NCI-H1105 treated with DMSO at 0.1 percent for 48 hours (cell line): ENCODE measurements at places on chromosomes 4 and X.

- DNase-seq: no peak
Observed at GRCh38 chr4:110310795-110311194, 112.4 kb upstream of the ELOVL6 start.

DNA sequence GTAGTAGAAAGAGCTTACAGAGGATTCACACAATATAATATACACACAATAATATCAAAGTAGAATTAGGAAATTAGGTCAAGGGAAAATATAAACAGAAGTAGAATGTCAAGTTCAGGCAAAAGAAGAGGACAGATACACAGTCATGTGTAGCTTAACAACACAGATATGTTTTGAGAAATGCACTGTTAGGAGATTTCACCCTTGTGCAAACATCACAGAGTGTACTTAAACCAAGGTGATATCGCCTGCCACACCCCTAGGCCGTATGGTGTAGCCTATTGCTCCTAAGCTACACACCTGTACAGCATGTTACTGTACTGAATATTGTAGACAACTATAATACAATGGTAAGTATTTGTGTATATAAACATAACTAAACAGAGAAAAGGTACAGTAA is 110.0 kb upstream of the EDNRA start:
- no peak for DNase-seq

- DNase-seq: peak; percentile 68
Observed at GRCh38 chrX:118847676-118848075, 24.1 kb downstream of the ZCCHC12 start.

DNA sequence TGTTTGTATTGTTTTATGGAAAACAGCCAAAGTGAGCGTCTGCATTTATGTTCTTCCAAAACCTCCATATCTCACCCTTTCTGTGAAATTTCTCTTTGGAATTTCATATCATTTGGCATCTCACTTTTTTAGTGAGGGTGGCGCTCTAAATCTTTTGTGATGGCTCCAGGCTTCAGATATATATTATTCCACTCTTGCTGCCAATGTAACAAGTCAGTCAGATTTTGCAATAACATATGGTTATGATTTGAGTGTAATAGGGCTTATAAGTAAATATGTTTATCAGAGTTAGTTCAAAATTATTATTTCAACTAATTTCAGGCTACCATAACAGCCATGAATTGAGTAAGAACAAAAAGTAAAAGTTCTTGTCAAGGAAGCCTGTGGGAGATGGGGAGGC is 314.7 kb downstream of the PDGFC start:
- no peak for DNase-seq

DNA sequence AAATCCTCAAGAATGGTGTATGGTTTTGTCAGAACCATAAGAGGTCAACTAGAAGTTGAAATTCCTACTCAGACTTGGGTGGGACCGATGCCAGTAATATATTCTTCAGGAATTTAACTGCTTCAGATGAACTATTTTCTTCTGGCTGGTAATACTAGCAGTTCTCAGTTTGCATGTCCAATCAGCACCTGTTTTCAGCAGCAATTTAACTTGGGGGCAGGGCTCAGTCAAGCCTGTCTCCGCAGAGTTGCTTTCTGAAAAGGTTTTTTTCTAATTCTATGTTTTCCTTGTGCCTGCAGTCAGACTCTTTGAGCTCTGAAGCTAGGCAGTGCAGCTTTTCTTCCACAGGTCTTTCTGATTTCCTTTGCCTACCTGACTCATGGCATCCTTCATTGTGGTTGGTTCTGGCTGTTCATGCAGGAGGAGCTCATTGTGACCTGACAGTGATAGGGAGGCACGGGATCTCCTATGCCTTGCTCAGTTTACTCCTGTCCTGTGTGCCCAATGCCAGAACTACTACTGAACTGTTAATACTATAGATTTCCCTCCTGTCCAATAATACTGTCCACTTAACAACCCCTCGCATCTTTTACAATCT is 17.3 kb upstream of the FMR1 start:
- DNase-seq: no peak

DNA sequence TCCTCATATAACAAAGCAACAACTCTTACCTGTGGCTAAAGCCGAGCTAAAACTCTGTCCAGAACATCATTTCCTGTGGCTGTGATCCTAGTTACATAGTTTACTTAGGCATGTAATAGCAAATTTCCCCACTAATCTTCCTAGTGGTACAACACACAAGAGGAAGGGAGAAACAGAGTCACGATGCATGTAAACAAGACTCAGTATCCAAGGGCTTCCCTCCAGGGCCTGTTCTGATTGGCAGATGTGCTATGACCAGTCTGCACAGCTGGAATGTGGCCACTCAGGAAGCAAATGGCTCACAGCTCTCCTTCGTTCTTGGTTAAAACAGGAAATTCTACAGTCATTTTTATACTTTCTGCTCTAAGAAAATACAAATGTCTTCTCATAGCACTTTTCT is 49.2 kb upstream of the PRSS48 start:
- DNase-seq: no peak

DNA sequence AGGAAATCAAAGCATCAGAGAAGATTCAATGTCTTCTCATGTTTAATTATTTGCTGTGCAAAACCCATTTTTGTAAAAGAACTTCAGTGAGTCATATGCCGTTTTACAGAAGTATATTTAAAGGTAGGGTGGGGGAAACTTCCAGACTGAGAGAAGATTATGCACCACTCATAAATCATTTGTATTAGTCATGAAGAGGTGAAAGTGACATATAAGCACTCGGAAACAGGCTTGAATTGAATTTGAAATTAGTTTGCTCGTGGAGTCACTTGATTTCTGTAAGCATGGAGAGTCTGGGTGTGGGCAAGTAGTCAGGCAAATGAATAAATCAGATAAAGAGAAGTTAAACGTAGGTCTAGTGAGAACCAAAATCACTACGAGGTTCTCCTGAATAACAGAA is 335.1 kb downstream of the ANK2 start:
- no peak for DNase-seq

DNA sequence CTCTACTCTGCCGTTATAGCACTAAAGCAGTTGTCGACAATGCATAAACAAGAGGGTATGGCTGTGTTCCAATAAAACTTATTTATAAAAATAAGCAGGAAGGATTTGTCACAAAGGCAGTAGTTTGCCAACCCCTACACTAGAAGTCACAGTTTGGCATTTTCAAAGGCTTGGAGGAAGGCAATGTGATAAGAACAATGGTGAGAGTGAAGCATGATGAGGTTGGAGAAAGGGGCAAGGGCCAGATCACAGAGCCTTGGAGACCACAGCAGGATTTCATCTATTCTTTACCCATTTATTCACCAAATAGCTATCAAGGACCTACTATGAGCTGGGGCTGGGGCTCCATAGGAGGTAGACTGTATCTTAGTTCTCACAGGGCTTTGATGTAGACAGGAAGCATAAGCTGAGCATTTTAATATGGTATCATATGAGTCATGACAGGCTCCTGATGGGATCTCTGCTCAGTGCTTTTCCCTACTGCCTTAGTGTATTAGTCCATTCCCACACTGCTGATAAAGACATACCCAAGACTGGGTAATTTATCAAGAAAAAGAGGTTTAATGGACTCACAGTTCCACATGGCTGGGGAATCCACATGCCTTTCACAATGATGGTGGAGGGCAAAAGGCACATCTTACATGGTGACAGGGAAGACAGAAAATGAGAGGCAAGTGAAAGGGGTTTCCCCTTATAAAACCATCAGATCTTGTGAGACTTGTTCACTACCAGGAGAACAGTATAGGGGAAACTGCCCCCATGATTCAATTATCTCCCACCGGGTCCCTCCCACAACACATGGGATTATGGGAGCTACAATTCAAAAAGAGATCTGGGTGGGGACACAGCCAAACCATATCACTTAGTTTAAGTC is 58.9 kb downstream of the PPM1K start:
- DNase-seq: no peak

DNA sequence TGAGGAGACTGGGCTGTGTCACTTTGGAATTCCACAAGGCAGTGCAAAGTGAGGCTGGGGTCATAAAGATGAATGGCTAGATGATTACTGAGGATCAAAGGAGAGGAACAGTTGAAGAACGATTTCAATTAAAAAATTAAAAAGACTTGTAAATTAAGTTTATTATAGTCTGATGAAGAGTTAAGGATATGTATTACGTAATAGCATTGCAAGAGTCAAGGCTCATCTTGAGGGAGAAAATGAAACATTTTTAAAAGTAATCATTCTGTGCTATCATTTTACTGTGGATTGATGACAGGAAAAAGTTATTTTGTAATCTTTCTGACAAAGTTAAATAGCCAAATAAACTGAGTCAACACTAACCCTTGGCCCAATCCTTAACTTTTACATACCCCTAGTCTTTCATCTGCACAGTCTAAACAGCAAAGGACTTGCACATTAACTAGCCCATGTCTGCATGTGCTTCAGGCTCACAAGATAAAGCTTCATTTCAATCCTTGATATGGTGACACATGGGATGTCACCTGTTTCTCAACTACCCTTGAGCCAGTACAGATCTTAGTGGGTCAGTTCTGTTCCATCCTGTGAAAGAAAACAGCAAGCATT is 465.5 kb upstream of the CTSO start:
- no peak for DNase-seq

DNA sequence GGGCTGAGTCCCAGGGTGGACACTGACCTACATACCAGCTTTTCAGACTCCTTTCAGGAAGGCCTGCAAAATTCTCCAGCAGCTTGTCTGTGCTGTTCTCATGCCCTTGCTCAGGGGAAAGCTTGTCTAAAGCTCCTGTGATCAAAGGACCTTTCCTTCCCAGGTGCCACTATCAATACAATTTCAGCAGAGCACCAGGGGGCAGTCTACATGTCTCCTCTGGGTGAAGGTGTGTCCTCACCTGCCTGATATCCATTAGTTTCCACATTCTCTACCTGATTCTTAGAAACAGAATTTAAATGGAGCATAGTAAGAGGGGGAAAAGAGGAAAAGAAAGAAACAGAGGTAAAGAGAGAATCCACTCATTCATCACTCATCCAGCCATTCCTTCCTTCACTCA is 114.2 kb downstream of the PPARGC1A start:
- peak; percentile 3 for DNase-seq

DNA sequence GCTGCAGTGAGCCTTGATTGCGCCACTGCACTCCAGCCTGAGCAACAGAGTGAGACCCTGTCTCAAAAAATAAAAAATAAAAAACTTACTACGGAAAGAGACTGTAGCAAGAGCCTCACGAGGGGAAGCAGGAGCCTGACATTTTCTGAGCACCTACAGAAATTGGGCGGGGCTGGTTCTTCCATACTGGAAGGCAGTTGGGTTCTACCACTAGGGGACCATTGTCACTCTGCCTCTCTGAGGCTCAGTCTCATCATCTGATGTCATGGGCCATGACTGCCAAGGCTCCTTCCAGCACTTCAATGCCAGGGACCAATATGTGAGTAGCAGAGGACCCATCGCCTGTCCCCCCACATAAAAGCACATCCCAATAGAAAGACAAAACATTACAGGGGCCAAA is 8.2 kb downstream of the SH3KBP1 start:
- DNase-seq: no peak

GRCh38 chrX:57651169-57651919 is 28.7 kb downstream of the NLRP2B start:
- DNase-seq: no peak

- DNase-seq: no peak
Observed at GRCh38 chrX:23816179-23816578, 33.2 kb downstream of the SAT1 start.

DNA sequence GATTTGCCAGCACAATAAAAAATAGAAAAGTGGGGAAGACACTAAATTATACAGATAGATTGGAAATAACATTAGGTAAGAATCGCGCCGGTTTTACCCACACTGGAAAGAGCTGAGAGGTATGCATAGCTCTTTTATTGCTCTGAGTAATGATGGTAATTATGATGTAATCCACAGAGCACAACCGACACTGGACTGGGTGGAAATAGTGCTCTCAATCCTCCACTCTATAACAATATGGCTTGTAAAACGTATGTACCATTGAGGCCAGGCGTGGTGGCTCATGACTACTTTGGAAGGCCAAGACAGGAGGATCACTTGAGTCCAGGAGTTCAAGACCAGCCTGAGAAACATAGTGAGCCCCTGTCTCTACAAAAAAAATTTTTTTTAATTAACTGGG is 104.3 kb upstream of the RAPGEF2 start:
- DNase-seq: no peak

- no peak for DNase-seq
Observed at GRCh38 chrX:131854581-131854980, 168.5 kb upstream of the STK26 start.

GRCh38 chr4:140603286-140603685 is 34.5 kb upstream of the UCP1 start:
- DNase-seq: no peak

DNA sequence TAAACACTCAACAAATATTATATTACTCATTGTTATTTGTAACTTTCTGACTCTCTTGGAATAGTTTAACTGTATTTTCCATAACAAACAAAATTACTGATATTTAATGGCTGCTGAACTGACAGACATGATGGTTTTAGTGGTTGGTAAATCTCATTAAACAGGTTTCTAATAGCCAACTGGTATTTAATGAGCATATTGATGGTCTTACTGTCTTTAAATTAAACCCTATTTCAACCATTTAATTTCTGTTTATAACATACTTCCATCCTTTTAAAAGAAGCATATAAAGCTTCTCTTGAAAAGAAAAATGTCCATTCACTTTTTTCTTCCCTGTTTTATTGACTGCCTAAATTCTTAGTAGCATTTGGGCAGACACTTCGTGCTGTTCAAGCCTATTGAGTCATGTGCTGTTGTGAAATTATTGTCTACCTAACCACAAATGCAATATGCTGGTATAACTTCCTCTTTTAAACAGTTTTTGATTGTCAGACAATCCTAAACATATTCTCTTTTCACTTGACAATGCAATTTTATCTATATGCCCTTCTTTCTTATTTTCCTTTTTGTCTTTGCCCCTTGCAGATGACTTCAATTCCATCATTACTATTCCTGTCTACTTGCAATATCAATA is 163.9 kb upstream of the SLC7A11 start:
- DNase-seq: no peak

DNA sequence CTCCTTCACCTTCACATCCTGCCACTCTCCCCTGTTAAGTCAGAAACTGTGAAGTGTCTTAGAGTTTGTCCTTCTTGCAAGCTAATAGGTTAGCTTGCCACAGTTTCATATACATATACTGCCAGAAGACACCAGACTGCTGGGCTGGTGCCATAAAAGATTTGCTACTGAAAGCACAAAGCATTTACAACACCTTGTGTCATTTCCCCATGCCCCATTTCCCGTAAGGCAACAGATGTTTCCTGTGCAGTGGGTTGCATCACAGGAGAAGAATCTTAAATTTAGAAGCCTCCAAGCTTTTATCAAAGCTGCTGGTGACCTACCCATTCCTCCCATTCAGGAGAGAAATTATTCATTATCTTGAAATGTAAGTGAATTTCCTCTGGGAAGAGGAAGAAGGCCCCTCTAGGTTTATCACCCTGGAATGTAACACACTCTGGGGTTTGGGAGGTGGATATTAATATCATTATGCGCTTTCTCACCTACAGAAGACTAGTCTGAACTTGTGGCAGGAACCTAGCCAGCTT is 34.5 kb upstream of the RAB33B start:
- peak; percentile 9 for DNase-seq

- DNase-seq: no peak
Observed at GRCh38 chrX:19194285-19195242, 72.3 kb upstream of the ADGRG2 start.
